Fibroblast of villous mesenchyme (primary cell): ENCODE measurements at places on chromosomes 6 and 20.

- no peak for DNase-seq
Observed at GRCh38 chr6:155962276-155962675, 506.6 kb upstream of the NOX3 start.

DNA sequence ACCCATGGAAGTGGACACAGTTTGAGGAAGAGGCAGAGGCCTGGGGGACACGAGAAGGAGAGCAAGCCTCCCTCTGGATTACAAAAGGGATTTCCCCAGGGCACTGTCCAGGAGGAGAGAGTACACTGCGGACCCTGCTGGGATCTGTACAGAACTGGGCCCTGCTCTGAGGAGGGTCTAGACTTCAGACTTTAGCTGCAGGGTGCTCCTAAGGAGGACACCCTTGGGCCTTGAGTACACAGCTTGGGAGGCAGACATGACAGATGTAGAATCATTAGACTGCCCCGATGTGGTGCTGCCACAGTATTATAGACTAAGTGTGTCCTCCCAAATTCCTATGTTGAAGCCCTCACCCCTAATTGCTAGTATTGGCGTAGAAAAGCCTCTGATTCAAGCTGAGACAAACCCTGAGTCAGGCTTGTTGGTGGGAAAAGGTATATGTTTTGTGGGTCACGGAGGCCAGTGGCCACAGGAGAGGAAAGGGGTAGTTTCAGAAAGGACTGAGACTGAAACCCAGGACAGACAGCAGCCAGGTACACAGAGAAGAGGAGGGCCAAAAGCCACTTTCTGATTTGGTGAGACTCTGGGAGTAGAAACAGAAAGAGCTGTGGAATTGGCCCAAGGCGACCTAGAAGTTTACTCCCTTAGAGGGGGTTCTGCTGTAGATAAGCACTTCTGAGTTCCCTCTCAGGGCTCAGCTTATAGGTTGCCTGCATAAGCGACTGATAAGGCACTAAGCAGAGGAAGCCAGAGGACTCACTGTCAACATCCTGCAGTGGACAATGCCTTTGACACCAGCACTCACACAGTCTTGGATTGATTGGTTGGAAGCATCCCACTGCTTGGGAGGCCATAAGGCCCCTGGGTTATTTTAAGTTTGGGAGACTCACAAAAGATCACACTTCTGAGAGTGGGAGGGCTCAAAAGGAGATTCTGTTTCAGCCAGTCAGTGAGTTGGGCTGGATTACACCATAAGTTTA, 16.5 kb upstream of the SH3BGRL2 start:
- DNase-seq, result no peak

- DNase-seq, result peak; percentile 89
Observed at GRCh38 chr20:25508083-25508770, 77.1 kb downstream of the NINL start.

DNA sequence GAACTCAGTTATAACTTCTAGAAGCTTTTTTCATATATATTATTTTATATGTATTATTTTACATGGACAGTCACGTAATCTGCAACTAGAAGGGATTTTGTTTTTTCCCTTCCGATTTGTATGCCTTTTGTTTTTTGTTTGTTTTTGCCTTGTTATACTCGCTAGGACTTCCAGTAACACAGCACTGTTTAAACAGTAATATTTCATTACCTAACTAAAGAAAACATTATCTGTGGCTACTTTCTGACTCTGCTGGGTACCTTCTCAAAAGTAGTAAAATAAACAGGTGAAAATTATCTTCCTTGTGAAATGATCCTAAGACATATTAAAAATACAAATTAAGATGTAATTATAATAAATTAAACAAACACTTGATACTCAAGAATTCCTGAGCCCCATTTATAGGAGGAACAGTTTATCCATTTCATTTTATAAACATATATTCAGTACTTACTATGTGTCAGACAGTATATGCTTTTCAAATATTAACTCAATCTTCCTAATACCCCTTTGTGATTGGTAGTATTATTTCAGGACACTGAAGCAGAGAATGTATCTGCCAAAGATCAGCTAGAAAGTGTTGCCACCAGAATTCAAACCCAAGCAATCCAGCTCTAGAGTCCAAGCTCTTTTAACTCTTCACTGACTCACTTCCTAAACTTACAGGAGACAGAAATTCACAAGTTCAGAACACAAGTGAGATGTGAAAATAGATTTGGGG, 65.3 kb downstream of the MAP3K5 start:
- no peak for DNase-seq

DNA sequence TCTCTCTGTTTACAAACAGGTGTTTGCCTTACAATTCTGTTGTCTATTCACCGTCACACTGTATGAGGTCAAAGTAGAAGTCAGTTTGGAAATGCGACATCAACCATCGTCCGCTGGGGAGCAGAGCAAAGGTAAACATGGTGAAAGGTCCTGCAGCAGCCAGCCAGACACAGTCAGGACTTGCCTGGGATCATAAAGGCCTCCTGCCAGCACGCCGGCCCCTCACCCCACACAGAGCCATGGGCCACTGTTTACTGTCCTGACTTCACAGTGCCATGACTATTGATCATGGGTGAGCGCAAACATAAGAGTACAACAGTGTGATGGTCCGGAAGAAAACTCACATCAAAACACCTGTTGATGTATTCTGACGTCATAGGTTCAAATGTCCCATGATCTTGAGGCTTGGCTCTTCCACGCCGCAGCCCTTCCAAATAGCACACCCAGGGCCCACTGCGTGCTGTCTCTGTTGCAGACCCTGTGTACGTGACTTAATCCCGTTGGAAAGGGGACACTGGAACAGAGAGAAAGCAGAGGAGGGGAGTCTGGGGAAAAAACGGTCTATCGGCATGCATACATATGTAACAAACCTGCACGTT, 16.9 kb upstream of the PPP1R3G start:
- DNase-seq, result no peak

- peak; percentile 96 for DNase-seq
Observed at GRCh38 chr20:50450881-50451752, 59.1 kb upstream of the PTPN1 start.

- DNase-seq, result no peak
Observed at GRCh38 chr6:107943626-107944439, 14.2 kb downstream of the SEC63 start.

DNA sequence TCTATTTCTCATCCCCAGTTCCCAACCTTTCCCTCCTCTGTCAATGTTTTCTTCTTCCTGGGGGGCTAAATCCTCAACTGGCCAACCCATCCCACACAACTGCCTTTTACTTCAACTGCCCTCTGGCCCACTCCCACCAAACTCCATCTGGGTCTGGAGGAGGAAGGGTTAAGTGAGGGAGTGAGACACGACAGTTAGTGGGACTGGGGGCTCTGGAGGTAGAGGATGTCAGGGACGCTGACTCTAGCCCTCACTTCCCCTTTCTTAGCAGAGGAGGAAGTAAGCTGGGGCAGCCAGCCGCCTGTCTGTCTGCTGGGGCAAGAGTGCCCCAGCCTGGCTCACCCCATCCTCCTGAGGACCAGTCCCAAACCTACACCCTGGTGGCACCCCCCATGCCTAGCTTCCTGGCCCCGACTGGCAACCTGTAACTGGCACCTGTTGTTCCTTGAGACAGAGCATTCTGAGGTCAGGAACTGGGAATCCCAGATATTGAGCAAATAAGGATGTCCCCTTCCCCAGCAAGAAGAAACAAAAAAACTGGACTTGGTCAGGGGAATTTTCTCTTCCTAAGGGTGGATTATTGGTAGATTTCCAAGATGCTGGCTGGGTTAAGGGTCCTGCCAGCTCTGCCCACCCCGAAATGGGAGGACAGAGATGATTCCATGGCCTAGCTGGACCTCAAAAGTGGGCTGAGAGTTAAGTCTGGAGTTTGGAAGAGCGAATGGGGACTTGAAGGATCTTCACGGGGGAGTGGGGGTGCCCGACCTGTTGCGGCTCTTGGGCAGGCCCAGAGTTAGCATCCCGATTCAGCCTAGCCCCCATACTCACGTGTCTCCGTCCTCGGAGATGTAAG, 971 bp downstream of the NFKBIE start:
- DNase-seq, result no peak

GRCh38 chr6:47360388-47360787, 50.7 kb upstream of the TNFRSF21 start:
- no peak for DNase-seq

DNA sequence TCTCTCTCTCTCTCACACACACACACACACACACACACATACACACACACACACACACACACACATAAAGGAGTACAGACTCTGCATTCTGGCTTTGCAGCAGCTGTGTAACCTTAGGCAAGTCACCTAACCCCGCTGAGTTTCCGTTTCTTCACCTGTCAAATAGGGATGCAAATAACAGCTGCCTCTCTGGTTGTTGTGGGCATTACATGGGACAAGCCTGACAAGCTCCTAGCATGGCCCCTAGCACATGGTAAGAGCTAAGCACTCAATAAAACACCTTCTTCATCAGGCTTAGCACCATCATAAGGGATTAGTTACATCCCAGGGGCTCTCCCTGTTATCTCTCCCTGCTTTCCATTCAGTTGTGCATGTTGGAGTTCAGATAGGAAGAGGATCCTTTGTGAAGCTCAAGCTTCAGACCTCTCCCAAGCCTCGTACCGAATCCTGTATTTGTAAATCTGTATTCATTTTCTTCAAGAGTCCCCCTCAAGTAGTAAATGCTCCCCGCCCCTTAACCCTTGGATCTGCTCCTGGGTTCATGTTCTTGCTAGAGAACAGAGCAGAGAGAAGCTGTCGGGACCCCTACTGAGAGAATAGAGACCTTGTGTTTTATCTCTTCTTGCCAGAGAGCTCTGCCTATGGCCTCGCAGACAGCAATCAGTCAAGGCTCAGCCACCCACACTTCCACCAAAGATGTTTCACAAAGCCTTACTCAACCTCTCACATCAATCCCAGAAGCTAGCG, 2.2 kb downstream of the SLC13A3 start:
- DNase-seq, result no peak

- DNase-seq, result no peak
Observed at GRCh38 chr6:14618759-14619418, 501.3 kb downstream of the CD83 start.

DNA sequence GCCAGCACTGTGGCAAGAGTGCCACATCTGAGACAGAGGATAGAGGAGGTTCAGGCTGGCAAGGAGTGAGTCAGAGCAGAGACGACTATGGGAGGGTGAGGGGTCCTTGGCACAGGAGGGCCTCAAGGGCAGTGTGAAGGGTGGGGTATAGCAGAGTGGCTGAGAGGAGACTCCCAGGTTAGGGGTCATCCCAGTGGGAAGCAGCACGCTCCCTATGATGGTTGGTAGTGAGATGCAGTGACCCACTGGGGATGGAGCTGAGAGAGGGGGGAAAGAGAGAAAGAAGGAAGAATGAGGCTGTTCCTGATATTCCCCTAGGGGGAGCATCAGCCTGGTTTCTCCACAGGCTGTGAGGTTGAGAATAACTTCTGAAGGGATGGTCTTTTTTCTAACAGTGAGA, 97.3 kb downstream of the INSM1 start:
- no peak for DNase-seq

DNA sequence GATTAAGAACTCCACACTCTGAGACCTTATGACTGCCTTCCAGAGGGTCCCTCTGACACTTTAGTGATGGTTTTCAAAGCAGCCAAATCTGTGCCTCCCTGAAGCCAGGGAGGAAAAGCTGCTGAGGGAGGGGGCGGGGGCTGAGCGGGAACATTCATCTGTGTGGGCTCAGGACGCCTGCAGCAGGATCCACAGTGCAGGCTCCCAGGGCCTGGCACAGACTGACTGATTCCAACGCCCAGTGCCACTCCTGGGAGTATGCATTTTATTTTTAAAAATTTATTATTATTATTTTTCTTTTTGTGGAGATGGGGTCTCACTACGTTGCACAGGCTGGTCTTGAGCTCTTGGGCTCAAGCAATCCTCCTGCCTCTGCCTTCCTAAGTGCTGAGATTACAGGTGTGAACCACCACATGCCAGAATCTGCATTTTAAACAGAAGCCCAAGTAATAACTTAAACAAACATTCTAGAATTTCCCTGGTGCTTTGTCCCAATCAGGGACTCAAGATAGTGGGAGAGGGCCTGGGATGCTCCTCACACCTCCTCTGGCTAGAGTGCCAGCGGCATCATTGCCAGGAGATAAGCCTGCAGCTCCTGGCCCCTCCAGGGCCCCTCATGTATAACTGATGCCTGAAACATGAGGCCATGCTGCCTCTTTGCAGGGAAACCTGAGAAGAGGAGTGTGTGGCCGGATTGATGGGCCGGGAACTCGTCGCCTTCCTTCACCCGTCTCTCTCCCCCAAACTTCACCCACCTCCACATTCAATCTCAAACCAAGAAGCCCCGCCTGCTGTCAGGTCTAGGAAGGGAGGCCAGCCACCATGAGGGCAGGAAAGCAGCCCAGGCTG, 438 bp upstream of the TMC2 start:
- no peak for DNase-seq

- no peak for DNase-seq
Observed at GRCh38 chr6:54787825-54788224, 58.7 kb upstream of the FAM83B start.

DNA sequence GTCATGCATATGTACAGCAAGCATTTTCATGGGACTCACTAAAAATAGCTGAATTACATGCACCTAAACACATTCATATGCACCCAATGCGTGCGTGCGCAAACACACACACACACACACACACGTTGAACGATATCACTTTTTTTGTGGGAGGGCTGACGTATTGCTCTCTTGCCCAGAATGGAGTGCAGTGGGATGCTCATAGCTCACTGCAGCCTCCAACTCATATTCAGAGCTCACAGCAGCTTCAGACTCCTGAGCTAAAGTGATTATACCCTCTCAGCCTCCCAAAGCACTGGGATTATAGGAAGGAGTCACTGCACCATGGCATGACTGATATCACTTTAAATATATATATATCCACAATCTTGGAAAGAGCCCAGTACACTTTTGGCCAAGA, 620.4 kb upstream of the MANEA start:
- no peak for DNase-seq

DNA sequence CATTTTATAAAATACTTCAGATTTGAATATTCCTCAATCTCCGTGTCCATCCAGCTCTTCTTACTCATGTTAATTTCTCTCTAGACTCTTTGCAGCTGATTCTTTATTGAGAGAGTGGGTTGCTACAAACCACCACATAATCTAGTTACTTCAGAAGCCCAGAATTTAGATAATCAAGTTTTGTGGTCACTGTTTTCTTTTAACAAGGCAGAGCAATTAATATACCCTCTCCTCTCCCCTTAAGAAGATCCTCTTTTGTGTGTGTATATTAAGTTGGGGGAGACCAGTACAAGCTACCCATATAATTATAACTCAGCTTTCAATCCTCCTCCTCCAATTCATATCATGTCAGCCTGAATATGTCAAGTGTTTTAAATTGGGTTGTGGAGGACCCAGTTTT, 95.1 kb downstream of the IRAK1BP1 start:
- no peak for DNase-seq
